Esophagus squamous epithelium (tissue), 5 donors: ENCODE measurements at places on chromosomes 2 and 18.

GRCh38 chr18:14974576-14974975, 226.6 kb downstream of the ANKRD30B start:
- DNase-seq = no peak

GRCh38 chr2:182302174-182302573, 124.7 kb downstream of the PDE1A start:
- no peak for DNase-seq

DNA sequence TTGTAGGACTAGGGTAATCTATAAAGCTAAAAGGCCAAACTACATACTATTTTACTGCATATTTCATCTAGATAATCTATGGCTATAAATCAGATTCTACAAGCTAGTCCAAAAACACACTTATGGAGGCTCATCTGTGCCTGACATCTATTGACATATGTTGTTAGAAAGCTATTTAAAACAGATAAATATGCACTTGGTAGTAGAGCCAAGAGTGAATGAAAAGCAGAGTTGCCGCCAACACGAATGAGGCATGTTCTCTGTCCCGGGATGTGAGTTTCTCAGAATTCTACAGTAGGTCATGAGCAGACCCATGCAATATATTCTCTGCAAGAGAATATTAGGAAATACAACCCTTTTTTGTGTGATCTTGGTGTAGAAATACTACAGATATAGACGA, 66.7 kb upstream of the LPIN2 start:
- DNase-seq = no peak

DNA sequence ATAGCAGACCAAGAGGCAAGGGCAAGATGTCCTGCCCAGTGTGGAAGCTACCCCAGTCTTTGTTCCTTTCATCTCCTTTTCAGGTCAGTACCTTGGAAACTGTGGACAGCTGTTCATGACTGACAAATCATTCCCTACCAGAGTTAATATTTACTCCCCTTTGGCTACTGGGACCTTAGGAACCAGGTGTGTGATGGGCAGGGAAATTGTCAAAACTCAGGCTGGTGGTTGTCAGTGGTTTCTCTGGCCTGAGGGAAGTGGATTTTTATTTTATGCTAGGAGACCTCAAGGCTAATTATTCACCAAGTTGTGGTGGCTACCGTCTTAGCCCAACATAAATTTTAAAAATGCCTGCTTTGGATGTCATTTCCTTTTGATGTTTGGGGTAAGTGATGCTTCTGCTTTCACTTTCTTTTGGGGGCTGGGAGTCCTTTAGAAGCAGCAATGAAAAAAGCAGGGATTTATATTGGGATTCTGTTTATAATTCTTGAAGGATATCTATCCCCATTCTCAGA, 119.3 kb downstream of the SETBP1 start:
- DNase-seq = no peak

DNA sequence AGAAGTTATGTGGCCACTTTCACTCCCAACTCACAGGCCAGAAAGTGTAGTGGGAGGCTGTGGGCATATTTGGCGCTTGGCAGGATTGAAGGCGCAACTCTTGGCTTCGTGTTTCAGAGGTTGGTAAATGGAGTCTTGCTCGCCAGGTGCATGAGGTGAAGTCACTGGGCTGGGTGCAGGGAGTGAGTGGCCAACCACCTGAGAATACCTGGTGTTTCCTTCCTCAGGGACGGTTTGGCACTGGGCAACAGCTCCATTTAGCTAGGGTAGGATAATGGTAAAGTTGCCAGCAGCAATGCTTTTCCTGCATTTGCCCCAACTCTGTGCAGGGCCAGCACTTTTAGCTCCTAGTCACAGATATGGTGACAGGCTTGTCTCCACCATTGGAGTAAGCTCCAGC, 115.9 kb downstream of the AGAP1 start:
- DNase-seq = no peak
